ENCODE measurements at places on chromosomes 4 and X.

- DNase-seq, result no peak
These were observed 522.0 kb downstream of the GRID2 start for GRCh38 chr4:92825791-92826190.

DNA sequence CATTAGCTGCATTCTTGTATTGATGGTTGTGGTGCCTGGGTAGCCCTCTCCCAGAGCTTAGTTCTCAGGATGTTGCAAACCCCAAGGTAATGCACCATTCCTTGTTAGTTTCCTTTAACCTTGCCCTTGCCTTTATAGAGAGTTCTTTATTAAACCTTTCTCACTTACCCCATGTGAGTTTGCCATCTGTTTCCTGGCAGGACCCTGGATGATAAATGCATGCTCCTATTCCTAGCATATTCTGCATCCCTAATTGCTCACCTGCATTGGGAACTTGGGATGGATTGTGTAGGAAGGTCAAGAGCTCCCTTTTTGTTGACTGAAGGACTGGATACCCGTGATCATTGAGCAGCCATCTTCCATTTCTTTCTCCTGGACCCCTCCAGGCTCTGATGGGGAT is 59.9 kb upstream of the AP1S2 start:
- DNase-seq, result no peak

GRCh38 chr4:27595571-27596360 is 735.1 kb downstream of the STIM2 start:
- no peak for DNase-seq

- DNase-seq, result no peak
These were observed 12.6 kb downstream of the SHOX start for GRCh38 chrX:643241-643595.

DNA sequence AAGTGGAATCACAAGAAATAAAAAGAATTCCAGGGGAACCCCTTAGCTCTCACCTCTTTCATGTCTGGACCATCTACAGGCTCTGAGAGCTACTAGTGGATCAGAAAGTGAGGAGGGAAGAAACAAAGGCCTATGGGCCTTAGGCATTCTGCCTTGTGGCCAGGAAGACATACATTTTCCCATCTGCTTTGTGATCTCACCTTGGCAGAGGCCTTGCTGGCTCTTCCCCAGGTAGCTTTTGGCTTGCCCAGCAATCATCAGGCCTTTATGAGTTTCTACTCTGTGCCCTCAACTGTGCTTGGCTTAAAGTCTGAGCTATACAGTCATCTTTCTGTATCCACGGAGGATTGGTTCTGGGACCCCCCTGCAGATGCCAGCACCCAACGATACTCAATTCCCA is 28.3 kb upstream of the CD99L2 start:
- DNase-seq, result no peak

DNA sequence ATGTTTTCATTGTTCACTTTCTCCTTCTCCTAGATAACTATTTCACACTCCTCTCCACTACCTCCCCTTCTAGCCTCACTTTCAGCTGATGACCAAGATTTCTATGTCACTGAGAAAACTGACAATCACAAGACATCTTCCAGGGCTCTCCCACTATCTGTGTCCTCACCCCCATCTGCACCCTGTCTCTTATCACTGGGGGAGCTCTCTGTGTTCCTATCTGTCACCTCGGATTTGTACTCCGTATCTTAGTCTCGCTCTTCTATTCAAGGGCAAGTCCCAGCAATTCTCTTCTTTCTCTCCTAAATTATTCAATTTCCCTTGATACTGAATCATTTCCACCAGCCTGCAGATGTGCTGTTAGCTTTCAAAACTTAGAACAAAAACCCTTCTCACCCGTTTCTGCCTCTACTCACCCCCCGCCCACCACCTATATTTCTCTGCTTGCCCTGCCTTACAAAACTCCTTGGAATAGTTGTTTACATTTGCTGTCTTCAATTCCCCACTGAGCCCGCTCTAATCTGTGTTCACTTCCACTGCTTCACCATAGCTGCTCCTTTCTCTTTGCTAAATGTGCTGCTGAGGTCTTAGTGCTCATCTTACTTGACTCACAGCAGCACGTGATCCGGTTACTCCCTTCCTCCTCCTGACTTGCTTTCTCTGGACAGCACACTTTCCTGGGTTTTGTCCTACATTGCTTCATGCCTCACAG is 293.2 kb downstream of the UNC5C start:
- no peak for DNase-seq

GRCh38 chr4:127501103-127501502 is 131.7 kb upstream of the INTU start:
- DNase-seq, result no peak

DNA sequence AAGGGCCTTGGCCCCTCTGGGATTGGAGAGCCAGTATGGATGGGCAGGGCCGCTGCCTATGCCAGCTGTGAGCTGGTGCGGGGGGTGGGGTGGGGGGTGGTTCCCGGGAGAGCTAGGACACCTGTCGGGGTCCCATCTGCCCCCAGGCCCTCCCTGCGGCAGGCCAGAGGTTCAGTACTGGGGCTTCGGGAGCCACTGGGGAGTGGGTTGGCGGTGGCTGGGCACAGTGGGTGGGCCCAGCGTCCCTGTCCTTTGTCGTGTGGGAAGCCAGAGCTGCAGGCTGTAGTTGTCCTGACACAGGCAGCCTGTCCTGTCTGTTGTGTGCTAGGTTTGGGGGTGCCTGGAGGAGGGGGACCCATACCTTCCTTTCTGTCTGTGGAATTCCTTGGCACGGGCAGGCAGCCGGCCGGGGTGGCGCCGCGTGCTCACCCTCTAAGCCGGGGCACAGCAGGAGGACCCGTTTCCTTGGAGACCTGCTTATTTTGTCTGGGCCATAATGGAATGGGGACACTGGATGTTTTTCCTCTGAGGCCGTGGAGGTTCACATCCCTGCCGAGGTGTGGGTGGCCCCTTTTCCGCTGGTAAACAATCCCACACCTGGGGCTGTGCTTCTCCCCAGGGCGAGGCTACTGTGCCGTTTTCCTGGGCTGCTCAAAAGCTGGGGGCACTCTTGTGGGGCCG is 14.8 kb downstream of the DOK7 start:
- DNase-seq, result no peak

DNA sequence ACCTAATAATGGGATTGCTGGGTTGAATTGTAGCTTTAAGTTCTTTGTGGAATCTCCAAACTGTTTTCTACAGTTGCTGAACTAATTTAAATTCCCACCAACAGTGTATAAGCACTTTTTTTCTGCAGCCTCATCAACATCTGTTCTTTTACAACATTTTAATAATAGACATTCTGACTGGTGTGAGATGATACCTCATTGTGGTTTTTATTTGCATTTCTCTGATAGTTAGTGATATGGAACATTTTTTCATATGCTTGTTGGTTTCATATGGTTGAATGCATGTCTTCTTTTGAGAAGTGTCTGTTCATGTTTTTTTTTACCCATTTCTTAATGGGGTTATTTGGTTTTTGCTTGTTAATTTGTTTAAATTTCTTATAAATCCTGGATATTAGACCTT is 1718.9 kb downstream of the C4orf33 start:
- DNase-seq, result no peak

GRCh38 chr4:88919056-88919455 is 137.9 kb downstream of the FAM13A start:
- no peak for DNase-seq
